Epithelial cell of esophagus (primary cell): ENCODE measurements at places on chromosomes 7 and 10.

DNA sequence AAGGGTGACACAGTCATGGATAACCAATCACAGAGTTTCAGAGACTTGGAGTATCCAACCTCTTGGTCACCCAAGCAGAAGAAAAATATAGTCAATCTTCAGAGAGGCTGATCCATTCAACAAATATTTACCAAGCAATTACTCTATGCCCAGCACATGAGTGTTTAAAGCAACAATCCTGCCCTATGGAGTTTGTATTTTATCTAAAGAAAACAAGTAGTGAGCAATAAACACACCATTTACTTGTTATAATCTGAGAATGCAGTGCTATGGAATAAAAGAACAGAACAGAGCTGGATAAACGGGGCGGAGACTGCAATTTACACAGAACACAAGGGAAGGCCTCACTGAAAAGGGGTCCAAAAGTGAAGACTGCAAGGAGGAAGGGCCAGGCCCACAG is 63.8 kb downstream of the GRB10 start:
- no peak for DNase-seq

DNA sequence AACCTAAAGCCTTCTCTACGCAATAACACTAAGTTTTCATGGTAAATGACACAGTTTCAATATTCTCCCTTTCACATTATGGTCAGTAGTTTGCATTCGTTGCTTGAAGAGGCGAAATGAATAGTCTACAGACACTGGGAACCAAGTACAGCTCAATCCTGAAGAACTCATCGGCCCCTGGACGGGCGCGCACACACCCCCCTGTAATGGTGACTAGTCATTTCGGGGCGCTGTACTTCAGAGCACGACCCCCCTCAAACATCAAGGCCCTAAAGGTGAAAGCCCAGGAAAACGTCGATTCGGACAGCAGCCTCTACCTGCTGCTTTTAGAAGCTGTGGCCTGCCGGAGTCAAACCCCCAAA is 1.0 kb downstream of the NT5C2 start:
- peak; percentile 30 for DNase-seq

- no peak for DNase-seq
These were observed 5.7 kb downstream of the CHST3 start for GRCh38 chr10:71969929-71970328.

GRCh38 chr10:71225291-71226058 is 13.1 kb downstream of the UNC5B start:
- DNase-seq, result no peak

DNA sequence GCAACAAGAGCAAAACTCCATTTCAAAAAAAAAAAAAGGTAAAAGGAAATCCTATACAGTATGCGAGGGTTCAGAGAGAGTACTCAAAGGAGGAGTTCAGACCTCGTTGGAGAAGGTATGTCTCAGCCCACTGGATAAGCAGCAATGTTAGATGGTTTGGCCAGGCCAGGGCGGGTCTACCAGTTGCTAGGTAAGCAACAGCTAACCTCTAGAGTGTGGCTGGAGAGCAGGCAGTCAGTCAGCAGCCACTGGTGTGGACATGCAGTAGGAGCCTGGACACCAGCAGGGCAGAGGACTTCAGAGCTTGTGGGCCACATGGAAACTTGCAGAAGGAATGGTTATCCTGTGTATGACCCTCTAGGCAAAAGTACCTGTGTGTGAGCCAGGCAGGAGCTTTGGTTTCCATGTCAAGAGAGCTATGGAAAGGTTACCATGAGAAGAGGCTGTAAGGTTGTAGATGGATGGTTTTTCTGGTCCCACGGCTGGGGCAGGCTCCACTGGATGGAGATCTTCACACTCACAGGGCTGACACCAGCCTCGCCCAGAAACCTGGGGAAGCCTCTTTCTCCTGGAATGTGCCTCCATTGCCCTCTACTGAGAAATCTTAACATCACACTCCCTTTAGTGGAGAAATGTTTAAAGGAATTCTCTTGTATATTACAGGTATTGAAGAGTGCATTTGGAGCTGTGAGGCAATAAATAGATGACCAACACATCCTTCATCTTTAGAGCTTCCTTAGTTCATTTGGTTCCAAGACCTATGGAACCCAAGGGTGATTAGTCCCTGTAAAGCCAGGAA is 63.6 kb downstream of the CCDC186 start:
- DNase-seq, result peak; percentile 54

DNA sequence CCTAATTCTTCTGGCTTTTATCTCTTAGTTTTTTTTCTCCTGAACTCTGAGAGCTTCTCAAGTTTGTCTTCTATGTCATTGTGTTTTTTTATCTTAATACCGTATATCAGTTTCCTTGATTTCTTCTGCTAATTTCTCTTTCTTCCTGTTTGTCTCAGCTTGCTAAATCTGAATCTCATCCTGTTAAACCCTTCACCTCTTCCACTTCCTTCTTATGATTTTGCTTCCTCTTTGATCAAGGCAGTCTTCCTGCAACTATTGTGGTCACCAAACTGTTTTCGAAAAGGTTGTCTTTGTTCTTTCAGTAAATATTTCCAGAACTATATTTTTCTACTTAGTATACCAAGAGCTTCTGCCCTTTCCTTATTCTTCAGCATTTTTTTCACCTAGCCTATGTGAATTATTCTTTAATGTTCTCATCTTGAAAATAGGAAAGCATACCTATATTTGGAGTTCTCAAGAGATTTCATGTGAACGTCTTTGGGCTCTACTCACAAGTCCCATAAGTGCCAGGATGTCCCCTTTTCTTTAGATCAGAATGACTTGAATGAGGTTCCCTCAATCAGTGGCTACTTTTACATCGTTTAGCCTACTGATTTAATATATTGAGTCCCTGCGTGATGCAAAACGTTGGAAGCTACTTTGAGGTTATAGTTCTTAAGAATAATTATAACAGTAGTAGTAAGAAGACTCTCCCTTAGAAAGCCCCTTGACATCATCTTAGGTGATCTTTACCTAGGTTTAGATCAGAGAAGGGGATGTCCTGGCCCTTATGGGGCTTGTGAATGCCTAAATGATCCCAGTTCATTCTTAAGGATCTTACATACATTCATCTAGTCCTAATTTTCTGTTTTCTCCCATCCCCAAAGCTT is 415.4 kb upstream of the AUTS2 start:
- DNase-seq, result no peak

GRCh38 chr7:47346377-47346914 is 235.5 kb downstream of the TNS3 start:
- no peak for DNase-seq

DNA sequence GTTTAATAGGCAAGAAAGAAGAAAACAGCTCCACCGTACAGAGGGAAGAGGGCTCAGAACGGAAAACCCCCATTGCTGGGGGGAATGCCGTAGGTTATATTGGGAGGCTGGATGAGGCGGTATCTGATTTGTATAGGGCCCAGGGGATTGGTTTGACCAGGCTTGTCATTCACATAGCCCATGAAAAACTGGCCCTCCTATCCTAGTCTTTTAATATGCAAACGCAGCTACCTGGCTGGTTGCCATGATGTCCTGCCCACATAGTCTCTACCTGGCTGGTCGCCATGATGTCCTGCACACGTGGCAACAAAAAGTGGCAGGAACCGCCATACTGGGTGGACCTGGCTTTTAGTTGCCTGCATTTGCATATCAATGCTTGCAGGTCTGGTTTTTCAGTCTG is 84.7 kb downstream of the AUTS2 start:
- no peak for DNase-seq

DNA sequence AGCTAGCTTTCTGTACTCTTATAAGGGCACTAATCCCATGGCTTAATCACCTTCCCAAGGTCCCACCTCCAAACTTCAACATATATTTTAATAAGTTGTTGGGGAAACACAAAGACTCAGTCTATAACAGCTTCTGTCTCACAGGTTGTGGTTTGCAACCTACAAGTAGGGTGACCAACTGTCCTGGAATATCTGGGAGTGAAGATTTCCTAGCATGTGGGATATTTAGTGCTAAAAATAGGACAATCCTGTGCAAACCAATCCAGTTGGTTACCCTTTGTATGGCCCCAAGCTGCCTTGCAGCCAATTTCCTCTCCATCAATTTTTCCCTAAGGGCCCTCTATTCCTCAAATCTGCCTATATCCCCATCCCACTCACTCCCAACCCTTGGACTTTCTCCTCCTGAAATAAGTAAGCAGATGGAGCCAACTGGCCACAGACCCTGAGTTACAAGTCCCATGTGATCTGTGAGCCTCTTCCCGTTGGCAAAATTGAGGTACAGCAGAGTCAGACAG is 82.3 kb downstream of the FAM13C start:
- no peak for DNase-seq

DNA sequence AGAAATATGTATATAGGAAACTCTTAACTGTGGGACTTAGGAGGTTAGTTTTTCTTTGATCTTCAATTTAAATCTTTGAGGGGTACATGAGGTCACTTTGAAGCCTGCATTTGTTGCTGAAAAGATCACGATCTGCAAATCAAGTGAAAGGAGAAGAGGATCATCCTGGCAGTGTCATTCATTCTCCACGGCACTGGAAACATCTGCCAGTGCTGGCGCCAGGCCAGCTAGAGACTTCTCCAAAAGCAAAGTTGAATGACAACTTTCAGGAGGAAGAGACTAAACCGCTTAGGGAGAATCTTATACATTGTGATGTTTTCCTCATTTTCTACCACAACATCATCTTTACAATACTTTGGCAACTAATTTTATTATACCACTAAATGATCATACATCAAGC is 42.5 kb downstream of the MRC1 start:
- no peak for DNase-seq

DNA sequence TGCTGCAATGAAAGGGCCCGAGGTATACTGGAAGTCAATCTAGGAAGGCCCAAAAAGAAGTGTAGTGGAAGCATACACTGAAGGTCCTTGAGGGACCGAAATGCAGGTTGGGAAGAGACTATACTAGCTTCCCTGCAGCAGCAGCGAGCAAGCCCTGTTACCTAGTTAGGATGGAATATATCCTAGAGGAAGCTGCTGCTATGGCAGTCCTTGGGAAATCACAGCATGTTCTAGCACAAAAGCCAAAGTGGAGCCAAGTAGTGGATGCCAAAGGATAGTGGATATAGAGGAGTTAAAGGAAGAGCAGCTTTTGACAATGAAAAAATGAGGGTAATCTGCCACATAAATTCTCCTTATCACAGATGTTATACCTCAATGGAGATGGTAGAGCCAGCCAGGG is 123.8 kb upstream of the STARD3NL start:
- DNase-seq, result no peak

GRCh38 chr7:81235997-81236396 is 317.1 kb upstream of the SEMA3C start:
- no peak for DNase-seq

DNA sequence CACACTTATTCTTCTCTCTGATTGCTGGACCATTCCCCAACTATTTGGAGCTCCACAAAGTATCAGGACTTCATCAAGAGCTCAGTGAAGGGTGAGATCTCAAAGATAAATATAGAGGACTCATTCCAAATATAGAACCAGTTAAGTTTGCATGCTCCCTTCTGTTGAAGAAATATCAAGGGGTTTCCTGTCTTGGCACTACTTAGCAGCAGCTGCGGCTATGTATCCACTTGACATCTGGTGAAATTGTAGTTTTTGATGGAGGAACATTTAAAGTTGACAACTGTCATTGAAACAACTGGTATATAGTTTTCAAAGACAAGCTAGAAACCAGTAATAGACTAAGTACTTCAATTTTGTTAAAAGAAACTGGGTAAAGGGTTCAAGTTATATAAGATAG is 1.0 kb upstream of the SPAG6 start:
- DNase-seq, result no peak

- DNase-seq, result no peak
These were observed 312.8 kb downstream of the LRMDA start for GRCh38 chr10:75744261-75744660.

DNA sequence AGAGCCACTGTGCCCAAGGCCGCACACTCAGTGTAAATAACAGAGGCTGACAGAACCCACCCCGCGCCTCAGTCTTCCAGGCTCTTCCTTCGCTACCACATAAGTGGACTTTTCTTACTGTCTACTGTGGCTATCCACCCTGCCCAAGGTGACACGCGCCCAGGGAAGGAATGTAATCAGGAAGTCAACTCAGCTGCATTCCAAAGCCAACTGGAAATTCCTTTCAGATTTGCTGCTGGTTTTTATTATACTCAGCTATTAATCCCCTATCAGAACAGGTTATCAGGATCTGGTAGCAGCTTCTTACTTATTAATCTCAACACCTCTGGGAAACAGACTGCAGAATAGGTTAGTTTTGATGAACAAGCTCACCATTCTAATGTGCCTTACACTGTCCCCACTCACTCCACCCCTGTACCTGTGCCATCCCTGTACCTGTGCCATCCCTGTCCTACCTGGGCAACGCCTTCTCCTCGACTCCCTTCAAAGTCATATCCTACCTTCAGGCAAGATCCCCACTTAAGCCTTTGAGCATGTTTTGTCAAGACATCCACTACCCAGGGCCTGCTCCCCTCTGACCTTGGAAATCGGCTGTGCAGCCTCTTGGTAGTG is 90.7 kb downstream of the NHLRC2 start:
- DNase-seq, result peak; percentile 72

- DNase-seq, result peak; percentile 45
These were observed 319.4 kb upstream of the FZD8 start for GRCh38 chr10:35961501-35961900.

GRCh38 chr7:97409346-97409745 is 291.8 kb downstream of the SDHAF3 start:
- no peak for DNase-seq

DNA sequence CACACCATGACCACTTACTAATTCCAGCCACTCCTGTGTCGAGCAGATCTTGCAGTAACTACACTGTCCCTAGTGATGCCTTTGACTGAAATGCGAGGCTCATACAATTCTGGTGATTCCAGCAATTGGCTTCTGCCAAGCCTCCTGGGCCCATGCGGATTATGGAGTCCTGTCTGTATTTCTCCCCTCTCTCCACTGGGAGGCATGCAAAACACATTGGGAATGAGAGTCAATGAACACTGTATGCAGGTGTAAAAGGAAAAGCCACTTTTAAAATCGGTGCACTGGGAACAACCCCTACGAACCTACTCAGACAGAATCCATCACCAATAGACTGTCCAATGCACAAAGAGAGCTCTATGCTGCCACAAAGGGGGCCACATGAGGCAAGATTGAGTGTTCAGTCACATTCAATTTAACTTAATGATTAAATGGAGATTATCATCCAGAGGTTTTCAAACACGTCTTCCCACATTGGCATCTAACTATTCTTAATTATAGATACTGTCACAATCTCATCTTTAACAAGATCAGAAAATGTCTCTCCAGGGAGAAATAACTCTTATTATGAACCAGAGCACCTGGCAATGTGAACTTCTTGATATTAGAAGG is 550.6 kb downstream of the GLRX3 start:
- peak; percentile 1 for DNase-seq

GRCh38 chr10:44465401-44466115 is 80.7 kb upstream of the CXCL12 start:
- no peak for DNase-seq

GRCh38 chr7:88091988-88092675 is 127.7 kb downstream of the SRI start:
- DNase-seq, result no peak

DNA sequence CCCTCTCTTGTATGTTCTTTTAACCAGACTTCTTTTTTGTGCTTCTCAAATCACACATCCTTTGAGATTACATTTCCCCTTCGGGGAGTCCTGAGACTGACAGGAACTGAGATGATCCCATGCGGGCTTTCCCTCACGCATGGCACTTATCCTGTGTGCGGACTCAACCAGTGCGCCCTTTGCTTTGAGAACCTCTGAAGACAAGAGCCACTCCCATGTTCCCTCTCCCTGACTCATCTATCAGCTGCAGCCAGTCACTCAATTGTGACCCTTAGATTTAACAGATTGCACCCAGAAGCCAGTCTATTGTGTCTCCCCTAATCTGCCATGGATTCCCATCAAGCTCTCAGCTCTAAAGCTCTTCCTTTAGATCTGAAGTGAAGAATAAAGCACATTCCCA is 353.9 kb upstream of the MEOX2 start:
- peak; percentile 9 for DNase-seq
